ENCODE measurements at places on chromosomes 16 and 17.

DNA sequence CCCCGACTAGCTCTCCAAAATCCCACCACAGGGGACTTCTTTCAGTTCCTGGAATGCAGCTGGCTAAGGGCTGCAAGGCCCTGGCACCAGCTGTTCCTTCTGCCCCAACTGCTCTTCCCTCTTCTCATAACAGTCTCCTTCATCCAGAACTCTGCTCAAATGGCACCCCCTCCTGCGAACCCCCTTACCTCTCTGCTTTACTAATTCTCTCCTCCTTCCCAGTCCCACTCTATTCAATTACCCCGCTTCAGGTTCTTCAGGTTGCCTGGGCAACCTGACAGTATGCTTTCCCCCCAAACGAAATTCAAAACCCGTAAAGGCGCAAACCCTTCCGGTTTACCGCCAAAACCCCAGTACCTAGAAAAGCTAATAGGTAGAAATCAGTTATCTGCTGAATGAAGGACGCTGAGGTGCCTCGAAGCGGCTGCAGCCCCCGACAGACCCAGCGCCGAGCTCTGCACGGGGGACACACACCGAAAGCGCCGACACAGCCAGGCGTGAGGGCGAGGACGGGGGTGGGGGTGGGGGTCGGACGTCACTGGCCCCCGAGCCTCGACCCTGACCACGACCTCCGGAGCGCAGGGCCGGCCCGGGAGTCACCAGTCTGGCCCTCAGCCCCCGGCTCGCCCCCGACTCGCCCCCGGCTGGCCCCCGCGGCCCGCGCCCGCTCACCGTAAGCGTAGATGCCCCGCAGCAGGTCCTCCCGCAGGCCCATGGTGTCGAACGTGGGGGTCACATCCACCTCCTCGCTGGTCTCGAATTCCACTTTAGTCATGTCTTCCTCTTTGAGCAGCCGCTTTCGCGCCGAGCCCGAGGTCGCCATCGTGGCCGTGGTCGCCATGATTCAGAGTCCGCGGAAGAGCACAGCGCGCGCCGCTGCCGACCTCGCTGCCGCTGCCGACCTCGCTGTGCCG lies 550 bp downstream of the EIF4A3 start:
- peak; percentile 30 for DNase-seq
- H3K27ac ChIP-seq, result peak overlapping the region; percentile 89
- H3K4me1 ChIP-seq, result peaks cover 38% of the 10 kb centered on the region
- peak overlapping the region; percentile 94 for H3K4me3 ChIP-seq

DNA sequence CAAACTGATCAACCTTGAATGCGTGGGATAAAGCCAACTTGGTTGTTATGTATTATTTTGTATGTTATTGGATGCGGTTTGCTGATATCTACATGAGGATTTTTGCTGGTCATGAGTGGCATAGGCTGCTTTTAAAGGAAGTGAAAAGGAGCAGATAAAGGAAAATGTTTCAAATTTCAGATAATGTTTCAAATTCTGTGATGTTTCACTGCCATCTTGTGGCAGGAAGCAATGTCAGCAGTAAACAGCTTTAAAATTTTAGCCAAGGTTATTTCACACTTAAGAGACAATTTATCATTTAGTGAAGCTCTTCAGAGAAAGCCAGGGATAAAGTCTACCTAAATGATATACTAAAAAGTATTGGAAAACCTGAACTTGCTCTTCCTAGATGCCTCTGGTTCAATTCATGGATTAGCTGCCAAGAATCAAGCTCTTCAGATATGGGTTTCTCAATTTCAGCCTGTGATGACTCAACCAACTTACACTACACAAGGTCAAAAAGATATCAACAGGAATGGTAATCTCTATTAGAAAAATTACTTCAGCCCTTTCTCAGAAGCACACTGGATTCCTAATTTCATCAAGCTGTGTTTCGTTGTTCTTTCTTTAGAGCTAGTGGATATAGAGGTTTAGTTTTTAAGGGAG lies 136.0 kb upstream of the C17orf78 start:
- H3K4me1 ChIP-seq, result no peaks in the 10 kb centered on the region
- no peak overlapping the region for H3K4me3 ChIP-seq
- no peaks in the 10 kb centered on the region for H3K27me3 ChIP-seq
- H3K36me3 ChIP-seq, result peaks cover 36% of the 10 kb centered on the region

DNA sequence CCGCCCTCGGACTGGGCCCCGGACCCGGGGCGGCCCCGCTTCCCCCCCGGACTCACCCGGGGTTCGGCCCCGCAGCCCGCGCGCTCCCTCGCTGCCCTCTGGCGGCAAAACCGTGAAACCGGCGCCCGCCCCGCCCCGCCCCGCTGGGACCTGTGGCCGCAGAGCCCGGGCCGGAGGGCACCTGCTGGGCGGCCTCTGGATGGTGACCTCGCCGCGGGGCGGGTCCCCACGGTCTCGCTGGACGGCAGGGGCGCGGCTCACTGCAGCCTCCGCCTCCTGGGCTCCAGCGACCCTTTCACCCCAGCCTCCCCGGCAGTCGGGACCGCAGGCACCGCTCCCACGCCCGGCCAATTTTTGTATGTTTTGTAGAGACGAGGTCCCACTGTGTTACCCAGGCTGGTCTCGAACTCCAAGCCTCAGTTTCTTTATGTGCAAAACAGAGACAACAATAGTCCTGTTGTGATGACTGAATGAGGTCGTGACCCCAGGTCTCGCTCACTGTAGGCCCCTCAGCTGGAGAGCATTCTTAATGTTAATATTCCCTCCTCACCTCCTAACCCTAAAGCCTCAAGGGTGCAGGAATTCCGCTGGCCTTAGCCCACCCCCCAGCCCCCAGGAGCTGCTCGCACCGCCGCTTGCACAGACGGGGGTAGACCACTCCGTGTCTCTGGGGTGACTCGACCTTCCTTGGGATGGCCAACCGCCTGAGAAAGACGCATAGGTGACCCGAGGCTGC lies 33.7 kb upstream of the RPH3AL start:
- peak; percentile 78 for DNase-seq
- peaks cover 9% of the 10 kb centered on the region for H3K4me1 ChIP-seq
- no peaks in the 10 kb centered on the region for H3K36me3 ChIP-seq
- peaks cover 9% of the 10 kb centered on the region for H3K27me3 ChIP-seq
- H3K4me3 ChIP-seq, result peak overlapping the region; percentile 66

DNA sequence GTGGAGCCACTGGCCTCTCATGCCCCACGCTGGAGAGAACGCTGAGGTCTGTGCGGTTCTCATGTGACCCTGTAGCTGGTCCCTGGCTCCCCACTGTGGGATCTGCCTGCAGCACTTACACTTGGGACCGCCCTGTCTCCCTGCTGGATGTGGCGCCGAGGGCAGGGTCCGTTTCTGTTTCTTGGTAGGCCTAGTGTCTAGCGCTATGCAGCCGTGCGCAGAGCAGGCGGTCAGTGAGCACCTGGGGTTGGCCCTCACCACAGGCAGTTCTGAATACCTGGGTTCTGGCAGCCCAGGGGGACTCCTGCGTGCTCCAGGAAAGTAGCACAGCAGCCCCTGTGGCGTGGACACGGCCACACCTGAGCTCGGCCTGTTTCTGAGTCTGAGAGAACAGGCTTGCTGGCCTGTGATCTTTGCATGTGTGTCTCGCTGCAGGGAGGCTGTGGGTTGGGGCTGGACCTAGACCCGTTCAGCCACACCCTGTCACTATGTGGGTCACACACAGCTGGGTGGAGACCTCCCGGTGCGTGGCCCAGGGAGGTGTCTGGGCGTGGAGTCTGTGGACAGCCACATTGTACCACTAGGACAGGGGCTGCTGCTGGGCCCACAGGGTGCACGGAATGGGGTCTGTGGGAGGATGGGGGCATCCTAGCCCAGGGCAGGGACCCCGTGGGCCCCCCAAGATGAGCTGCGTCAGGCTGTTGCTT lies 2.8 kb downstream of the CAPN15 start:
- DNase-seq, result no peak
- peak overlapping the region; percentile 42 for H3K4me3 ChIP-seq
- no peaks in the 10 kb centered on the region for H3K27me3 ChIP-seq

DNA sequence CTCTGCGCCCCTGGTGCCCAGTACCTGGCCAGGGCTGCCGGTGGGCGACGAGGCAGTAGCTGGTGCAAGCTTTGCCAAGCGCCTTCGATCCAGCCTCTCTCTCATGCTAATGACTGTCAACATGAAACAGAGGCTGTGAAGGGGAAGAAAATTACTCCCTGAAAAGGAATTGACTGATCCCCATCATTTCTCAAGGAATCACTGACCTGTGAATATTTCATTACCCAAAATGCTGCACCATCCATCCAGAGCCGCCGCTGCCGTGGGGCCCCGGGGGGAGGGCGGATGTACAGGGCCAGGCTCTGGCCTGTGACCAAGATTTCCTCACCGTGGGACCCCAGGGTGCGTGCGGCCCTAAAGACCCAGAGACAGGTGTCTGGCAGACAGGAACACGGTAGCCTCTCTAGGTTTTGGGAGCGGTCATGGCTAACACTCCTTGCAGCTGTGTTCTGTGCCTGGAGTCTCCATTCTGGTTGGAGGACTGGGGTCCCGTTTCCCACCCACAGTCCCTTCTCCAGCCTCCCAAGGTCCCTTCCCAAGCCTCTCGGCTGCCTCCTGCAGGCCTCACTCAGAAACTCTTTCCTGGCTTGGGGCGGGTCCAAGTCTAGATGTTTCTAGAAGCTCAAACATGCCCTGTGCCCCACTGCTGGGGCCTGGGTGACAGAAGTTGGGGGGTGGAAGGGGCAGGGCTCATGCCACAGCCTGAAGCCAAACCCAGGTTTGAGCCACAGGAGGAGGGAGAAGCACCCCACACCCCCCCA lies 73.3 kb downstream of the ENGASE start:
- peaks cover 2% of the 10 kb centered on the region for H3K27me3 ChIP-seq
- no peak for DNase-seq
- H3K4me1 ChIP-seq, result no peaks in the 10 kb centered on the region
- H3K4me3 ChIP-seq, result no peak overlapping the region
- no peak overlapping the region for H3K27ac ChIP-seq

- H3K4me1 ChIP-seq, result no peaks in the 10 kb centered on the region
- no peak for DNase-seq
- no peak overlapping the region for H3K4me3 ChIP-seq
Measured at GRCh38 chr17:37079065-37079708, 130.4 kb downstream of the AATF start.

- peak; percentile 90 for DNase-seq
- peaks cover 5% of the 10 kb centered on the region for H3K27me3 ChIP-seq
- H3K4me1 ChIP-seq, result peaks cover 25% of the 10 kb centered on the region
Measured at GRCh38 chr17:65122836-65123756, 14.1 kb upstream of the RGS9 start.

DNA sequence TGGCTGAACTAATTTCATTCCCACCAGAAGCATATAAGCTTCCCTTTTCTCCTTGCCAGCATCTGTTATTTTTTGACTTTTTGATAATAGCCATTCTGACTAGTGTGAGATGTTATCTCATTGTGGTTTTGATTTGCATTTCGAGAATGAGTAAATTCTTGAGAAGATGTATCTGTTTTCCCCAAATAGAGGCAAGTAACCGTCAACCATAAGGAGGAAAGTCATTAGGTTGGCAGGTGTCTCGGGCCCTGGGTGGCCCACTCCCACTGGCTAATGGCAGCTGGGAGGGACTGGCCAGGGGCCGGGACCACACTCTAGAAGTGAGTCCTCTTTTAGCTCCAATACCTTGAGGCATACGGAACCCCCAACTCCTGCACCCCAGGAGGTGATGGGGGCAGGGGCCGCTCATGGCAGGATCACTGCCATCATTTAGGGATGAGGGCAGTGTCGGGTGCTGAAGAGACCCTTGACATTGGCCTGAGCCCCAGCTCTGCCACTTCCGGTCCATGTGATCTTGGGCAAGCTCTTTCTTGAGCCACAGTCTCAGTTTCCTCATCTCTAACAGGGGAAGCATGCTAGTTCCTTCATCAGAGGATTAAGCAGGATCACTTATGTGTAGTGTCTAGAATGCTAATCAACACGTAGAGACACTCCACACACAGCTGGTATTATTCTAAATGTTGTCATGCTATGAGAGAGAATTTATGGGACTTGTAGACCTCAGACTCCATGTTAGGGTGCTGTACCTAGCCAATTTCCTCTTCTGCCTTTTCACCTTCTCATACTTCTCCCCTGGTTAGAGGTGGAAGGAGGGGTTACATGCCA lies 44.3 kb downstream of the RGS9 start:
- H3K36me3 ChIP-seq, result no peaks in the 10 kb centered on the region
- no peaks in the 10 kb centered on the region for H3K27me3 ChIP-seq
- peak overlapping the region; percentile 50 for H3K27ac ChIP-seq

GRCh38 chr17:82216301-82217119 lies 3.9 kb upstream of the CCDC57 start:
- H3K4me1 ChIP-seq, result peaks cover 28% of the 10 kb centered on the region
- DNase-seq, result peak; percentile 66
- H3K27ac ChIP-seq, result peak overlapping the region; percentile 2

GRCh38 chr17:76568811-76569221 lies 16.8 kb downstream of the ST6GALNAC2 start:
- H3K36me3 ChIP-seq, result peaks cover 19% of the 10 kb centered on the region
- DNase-seq, result no peak
- H3K27ac ChIP-seq, result no peak overlapping the region

DNA sequence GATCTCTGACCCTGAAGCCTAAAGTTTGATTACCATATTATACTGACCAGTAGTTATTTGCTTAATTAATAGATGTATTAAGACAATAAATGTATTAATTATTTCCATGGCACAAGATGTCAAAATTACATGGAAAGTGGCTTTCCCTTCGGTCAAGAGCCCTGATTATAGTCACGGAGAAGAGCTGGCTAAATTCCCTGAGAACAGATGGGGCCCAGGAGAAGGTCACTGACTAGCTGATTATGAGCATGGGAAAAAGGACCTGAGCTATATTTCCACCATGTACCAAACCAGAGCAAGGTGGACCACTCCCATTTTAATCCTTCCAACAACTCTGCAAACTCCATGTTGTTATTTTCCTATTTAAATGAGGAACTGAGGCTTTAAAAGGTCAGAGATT lies 12.9 kb upstream of the MYO18A start:
- no peak overlapping the region for H3K4me3 ChIP-seq
- peaks cover 2% of the 10 kb centered on the region for H3K27me3 ChIP-seq
- peaks cover 3% of the 10 kb centered on the region for H3K4me1 ChIP-seq
- no peak overlapping the region for H3K27ac ChIP-seq

DNA sequence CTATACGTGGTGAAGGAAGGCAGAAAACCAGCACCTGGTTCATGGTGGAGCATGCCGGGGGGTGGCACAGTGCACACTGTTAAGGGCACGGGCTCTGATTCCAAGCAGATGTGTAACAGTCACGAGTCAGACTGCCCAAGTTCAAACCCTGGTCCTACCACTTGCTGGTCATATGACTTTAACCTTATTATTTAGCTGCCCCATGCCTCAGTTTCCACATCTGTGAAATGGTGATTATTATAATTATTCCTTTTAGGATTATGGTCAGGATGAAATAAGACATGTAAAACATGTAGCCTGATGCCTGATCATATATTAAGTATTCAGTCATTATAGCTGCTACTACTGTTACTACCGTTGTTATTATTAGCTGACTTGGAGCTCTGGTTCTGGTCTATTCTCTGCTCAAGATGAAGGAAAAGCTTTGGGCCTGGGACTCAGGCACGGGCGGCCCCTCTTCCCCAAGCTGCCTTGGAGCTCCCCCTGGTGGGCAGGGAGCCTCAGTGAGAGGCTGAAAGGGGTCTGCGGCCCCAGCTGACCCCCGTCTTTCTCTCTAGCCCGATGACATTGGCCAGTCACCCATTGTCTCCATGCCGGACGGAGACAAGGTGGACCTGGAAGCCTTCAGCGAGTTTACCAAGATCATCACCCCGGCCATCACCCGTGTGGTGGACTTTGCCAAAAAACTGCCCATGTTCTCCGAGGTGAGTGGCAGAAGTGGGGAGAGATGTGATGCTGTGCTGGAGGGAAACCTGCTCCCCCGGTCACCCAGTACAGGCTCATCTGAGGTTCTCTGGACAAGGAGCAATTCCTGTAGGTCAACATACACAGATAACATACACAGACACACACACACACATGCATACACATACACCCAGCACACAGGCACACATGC lies 14.0 kb downstream of the NR1D1 start:
- DNase-seq, result peak; percentile 67
- no peaks in the 10 kb centered on the region for H3K4me1 ChIP-seq
- H3K27ac ChIP-seq, result no peak overlapping the region
- H3K36me3 ChIP-seq, result peaks cover 14% of the 10 kb centered on the region
- no peak overlapping the region for H3K4me3 ChIP-seq
- no peaks in the 10 kb centered on the region for H3K27me3 ChIP-seq
